GOT3 (cell line): ENCODE measurements at places on chromosomes 7 and 10.

DNA sequence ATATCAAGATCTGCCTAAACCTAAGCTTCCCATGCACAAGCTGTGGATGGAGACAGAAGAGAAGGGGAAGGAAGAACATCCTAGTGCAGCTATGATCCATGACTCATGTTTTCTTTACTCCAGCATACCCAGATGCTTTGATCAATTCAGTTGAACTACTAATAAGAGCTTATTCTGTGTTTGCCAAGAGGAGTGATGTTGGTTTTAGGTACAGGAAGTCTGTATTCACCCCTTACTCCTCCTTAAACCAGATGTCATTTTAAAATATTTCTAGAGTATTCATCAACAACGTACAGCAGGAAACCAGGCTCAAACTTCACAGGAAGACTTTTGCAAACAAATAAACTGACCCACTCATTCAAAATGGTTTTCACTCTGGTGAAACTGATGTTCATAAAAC, 29.2 kb downstream of the PANK1 start:
- DNase-seq: no peak

DNA sequence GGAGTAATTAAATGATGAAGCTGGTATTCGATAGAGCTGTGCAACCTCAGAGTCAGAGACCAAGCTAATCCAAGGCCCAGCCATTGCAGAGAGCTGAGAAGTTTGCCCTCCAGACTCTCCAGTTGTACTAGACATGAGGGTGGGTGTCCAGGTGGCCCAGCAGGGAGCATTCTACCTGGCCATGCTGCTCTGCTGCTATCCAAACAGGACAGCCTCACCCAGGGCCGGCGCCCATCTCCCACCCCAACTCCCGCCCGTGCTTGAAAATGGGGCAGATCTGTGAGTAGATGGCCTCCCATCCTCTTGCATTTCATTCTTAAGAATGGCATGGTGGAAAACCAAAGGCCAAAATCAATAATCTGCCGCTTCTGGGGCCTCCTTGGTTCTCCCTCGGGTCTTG, 124.2 kb downstream of the TCERG1L start:
- no peak for DNase-seq

DNA sequence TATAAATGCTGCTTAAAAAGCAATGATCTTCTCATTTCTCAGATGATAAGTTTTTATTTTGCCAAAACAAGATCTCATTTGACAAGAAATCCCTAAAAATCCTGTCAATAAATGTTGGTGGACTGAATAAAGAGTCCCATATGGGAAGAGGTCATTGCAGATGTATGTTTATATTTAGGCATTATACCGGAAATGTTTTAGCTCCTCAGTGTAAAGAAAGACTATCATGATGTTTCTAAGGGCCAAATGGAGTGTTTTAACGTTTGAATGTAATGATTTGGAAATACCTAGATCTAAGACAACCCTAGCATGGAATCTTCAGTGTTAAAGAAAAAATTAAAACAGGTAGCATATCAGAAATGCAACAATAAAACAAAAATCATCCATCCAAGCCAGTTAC, 457.8 kb upstream of the NFE2L3 start:
- DNase-seq: no peak

DNA sequence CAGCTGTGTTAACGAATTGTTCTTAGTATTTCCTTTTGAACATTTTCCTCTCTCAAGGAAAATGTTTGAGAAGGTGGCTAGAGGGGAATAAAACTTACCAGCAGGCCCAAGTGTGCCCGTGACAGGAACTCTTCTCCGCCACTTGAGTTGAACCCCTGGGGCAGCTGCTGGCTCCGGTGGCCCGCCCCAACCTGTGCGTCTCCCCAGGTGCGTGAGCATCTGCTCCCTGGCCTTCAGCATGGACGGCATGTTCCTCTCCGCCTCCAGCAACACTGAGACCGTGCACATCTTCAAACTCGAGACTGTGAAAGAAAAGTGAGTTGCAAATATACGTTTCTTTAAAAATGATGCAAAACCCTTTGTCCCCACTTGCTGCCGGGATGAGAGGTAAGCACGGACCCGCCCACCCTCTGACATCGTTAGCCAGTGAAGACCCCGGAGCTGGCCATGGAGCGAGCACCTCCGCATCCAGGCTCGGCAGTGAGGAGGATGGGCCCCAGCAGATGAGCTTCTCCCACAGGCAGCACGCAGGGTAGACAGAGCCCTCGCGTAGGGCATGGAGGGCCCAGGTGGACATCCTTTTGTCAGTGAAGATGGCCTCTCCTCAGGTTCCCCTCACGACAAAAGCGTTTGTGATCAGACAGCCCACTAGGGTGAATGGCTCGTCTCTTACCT, 35.7 kb downstream of the WIPI2 start:
- DNase-seq: no peak

DNA sequence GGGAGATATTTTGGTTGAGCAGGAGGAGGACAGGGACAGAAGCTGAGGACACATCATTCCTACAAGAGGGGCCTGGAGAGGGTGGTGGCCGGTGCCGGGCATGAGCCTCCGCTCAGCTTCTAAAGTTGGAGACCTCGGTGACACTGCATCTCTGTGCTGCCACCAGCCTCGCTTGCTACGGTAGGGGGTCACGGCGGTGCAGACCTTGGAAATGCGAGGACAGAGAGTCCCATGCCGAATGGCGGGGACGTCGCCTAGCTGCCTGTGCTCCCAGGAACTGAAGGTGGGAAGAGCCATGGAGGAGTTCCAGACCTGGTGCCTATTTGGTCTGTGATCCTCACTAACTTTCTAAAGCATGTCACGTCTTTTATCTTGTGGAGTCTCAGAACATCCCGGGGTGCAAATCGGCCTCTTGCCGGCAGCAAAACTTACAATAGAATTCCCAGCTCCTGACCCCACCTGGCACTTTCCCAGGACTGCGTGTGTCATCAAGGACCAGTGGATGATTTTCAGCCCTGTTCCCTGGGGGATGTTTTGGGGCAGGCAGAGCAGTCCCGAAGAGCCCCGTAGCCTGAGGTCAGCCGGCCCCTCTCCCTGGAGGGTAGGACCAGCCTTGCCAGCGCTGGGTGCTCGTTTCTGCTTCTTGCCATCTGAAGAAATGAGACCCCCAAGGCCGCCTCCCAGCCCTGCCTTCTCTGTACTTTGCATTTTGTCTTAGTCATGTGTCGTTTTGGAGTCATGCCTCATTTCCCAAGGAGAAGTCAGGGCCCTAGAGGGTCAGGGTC, 205.8 kb upstream of the SHH start:
- no peak for DNase-seq

DNA sequence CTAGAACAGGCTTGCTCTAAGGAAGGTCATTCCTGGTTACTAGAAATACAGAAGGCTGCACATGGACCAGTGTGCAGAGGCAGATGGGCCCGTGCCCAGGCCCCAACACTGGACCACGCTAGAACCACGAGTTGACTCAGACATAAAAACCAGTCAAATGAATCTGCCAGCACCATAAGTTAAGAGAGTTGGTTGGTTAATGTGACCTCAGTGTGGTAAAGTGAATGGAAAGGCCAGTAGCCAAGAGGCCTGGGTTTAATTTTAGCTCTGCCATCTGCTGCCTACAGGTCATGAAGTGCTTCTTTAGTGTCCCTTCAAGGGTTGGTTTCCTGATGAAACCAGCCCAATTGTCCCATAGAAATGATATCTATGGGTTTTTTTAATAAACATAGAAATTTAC, 329.6 kb upstream of the NRP1 start:
- DNase-seq: no peak
